Stimulated activated CD4-positive, alpha-beta T cell treated with anti-CD3 and anti-CD28 coated beads, Interleukin-1b, Interleukin-23, amount 100 ng/mL, for 4 hours (primary cell): ENCODE measurements at places on chromosomes 13 and 19.

DNA sequence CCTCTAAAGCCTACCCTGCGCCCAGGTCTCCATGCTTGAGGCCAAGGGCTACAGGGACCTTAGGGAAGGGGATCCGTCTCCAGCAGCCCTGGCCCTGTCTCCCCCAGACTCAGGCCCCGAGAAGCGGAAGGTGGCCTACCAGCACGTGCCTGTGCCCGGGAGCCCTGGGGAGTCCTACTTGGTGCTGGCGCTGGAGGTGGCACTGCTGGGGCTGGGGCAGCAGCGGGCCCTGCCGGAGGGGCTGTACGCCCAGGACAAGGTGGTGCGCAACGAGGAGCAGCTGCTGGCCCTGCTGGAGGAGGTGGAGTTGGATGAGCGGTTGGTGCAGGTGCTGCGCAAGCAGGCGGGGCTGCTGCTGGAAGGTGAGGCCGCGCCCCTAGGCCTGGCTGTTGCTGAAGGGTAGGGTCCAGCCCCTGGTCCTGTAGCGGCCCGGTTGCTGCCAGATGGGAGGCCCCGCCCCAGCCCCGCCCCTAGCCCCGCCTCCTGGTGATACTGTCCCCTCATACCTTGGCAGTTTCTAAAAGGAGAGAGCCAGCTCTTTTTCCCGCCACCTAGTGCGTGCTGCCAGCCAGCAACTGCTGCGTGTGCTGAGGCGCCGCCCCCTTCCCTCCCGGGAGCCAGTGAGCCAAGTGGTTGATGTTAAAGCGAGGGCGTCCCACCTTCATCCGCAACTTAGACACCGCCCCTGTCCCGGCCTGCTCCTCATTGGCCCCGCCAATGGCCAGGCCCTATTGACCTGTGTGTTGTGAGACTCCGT lies 22.6 kb downstream of the ZSWIM4 start:
- DNase-seq: no peak

DNA sequence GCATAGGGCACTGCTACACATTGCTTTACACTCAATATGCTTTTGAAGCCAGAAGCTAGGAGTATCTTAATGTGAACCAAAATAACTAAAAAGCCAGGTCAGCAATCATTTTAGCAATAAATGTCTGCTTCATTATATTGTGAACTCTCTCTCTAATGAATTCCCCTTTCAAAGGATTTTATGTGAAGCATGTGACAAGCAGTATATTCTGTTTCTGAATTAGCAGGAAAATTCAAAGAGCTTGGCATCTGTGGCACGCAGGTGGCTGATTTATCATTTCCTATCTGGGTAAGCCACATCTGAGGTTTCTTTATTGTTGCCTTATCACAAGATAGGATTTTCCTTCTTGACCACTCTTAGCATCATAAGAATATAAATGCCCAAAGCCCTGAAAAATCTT lies 56.8 kb upstream of the KLF12 start:
- DNase-seq: no peak

- no peak for DNase-seq
Observed at GRCh38 chr19:41807176-41807575, 10.8 kb downstream of the CEACAM3 start.

DNA sequence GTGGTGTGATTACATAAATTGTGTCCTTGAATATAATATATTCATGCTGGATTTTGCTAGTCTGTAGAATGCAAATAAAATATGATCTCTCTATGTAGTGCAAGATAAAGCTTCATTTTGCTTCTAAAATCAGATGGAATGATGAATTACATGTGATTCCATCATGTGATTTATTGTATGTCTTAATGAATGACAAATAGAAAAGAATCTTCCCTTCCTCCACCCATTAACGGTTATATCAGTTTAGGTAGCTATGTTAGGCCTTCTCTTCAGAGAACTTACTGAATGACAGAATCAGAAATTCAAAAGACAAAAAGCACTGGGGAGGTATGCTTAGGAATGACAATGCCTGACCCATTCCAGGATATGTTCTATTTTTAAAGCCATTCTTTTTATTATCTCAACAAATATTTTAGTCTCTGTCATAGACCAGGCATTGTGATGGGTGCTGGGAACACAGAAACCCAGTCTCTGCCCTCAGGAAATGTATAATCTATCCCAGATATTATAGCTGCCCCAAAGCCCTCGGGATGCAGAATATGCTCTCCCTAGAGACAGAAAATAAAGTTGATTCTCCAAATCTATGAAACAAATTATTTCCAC lies 90.6 kb downstream of the TEX26 start:
- DNase-seq: no peak

DNA sequence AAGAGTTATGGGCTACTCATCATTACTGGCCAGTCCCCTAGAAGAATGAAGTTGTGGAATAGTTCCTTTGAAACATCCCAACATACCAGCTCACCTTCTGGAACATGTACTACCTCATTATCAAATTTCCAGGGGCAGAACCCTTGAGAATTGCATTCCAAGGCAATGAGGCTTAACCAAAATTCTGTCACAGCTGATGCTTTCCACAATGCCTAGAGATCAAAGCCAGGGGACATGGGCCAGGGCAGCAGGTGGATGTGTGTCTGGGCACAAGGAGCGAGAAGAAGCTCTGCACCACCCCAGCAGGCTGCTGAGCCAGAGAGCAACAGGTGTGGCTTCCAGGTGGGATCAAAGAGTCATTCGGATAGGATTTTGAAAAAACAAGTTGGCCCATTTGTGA lies 362.1 kb downstream of the EFNB2 start:
- DNase-seq: no peak

DNA sequence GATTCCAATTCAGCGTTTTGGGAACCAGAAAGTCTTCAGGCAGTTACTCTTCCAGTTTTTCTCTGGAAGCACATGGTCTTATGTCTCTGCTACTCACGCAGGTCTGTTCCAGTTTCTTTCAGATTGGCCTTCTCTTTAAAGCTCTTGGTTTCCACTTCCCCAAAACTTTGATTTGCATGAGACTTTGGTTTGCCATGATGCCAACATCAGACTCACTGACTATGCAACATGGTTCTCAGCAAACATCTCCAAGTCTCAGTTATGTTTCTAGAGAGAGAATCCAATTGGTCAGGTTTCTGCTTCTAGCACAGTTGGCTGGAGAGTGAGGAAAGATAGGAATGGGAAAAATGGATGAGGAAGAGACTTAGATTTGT lies 3.1 kb downstream of the AKAP11 start:
- DNase-seq: no peak

GRCh38 chr19:16180611-16181010 lies 4.6 kb upstream of the FAM32A start:
- DNase-seq: no peak

GRCh38 chr13:70473907-70474306 lies 365.7 kb upstream of the KLHL1 start:
- DNase-seq: no peak

GRCh38 chr19:35775298-35776101 lies at the start of gene ARHGAP33:
Gene ARHGAP33 (plus strand): TSS chr19:35775564. CDS start chr19:35775659, 95 bp downstream.
- peak; percentile 97 for DNase-seq

DNA sequence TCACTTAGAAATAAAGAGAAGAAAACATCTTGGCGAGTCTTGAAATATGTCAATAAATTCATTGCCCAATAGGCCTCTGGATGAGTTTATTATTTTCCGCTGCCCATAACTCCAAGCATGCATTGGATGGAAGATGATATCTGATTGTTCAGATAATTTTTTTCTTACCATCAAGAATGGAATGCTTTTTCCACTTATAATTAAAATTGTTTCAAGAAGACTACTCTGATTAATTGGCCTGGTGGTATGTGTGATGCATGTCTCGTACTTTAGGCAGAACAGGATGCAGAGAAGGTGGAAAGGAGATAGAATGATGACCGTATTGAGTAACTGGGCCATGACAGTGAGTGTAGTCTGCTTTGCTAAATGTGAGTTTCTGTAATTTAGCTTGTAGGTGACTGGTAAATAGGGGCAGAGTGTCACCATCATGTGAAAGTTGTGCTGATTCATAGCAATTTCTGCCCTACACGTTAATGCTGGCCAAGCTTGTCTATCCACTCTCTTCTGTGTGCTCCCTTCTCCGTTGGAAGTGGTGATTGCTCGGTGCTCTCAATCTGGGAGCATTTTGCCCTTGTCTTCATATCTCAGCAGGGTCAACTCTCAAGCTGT lies 13.5 kb upstream of the SPATA13 start:
- DNase-seq: no peak

DNA sequence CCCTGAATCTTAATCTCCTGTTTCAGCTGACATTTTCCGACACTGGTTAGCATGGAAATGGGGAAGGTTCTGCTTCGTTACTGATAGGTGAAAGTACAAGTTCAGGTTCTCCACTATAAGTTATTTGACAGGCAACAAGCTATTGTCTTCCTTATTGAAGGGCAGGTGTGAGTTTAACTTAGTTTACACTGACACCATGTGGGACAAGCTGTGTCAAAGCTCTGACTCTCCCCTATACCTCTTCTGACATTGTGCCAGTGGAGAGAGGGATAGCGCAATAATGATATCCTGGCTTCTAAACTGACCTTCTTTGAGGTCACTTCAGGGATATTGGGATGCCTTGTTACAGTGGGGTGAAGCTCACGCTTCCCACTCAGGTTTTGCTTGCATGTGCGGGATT lies 587.0 kb upstream of the SLITRK5 start:
- no peak for DNase-seq

DNA sequence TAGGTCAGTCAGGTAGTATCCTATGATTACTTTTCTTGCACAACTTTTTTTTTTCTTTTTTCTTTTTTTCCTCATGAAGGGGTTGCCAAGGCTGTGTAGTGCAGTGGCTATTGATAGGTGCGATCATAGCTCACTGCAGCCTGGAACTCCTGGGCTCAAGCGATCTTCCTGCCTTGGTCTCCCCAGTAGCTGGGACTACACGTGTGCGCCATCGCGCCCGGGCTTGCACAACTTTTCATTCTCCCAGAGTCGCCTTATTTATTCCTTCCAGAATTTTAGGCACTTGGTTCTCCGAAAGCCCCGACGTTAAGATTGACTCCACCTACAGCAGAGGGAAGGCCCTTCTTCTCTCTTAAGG lies 867 bp upstream of the ZNF613 start:
- no peak for DNase-seq

DNA sequence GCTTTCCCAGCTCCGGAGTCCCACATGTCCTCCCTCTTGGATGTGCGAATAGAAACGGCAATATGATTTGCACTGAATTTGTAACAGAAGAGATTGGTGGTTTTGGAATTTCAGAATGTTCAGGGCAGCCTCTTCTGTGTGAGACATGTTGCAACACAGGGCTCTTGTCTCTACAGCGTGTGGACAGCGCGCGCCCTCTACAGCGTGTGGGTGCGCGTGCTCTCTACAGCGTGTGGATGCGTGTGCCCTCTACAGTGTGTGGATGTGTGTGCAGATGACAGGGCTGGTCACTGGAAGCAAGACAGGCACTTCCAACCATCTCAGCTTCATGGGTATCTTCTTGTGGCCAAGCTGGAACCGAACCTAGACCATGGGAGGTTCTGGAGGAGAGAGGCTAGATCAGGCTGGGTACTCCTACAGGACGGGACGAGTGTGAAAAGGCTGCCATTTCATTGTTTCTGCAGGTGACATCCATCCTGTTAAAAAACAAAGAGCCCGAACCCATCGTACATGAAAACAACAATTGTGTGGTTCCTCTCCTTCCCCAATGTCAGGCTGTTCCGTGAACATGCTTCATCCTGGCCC lies 78.4 kb downstream of the TEX29 start:
- no peak for DNase-seq

- no peak for DNase-seq
Observed at GRCh38 chr19:45464852-45465441, 2.8 kb upstream of the FOSB start.

DNA sequence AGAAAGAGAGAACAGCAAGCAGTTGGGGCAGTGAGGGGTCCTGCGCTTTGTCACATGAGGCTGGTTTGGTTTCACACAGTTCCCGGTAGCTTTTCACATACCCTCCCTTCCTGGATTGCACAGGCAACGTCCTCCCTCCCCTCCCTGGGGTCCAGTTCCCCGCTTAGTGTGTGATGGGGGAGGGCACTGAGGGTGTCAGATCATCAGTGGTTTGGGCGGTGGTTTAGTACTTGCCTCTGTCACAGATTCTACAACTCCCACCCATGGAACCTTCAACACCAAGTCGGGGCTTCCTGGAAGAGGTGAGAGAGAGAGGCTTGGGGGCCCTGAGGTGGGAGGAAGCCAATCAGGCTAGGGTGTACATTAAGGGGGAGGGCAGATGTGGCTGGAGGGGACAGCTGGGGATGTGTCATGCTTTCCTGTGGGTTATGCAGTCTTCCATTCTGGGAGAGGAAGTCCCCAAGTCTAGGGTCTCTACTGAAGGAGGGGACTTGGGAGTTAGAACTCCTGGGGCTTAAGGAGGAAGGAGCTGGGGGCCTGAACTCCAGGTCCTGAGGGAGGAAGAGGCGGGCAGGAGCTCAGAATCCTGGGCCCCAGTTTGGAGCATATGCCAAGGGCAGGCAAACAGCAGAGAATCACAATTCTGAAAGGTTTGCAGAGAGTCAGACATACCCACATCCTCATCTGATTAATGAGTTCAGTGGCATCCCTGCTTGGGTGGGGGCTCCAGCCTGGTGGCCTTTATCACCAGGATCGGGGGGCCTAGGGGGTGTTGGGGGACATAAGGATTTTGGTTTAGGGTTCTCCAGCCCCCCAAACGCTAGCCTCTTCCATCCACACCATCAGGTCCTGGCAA lies at the start of gene NKG7:
Gene NKG7, minus strand, starts transcription at position 6 of the 856 bp plus-strand sequence. CDS start 119 bp downstream, outside the sequence.
- peak; percentile 42 for DNase-seq

DNA sequence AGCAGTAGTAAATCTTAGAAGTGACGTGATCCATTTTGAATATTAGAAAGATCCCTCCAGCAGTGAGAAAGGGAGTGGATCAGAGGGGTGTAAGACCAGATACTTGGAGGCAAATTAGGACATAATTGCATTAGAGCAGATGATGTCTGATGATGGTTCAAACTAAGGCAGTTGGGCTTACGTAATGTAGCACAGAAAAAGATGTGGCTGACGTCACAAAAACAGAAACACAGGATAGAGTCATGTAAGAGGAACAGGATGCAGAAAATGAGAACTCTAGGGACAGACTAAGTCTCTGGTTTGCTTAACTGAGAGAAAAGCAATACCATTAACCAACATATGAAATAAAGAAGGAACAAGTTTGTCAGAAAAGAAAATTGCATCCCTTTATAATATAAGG lies 392.5 kb upstream of the DACH1 start:
- DNase-seq: no peak

GRCh38 chr13:110961959-110962358 lies 47.1 kb upstream of the ANKRD10 start:
- DNase-seq: no peak
